ENCODE measurements at places on chromosomes 7 and 10.

- DNase-seq, result no peak
These were observed 64.8 kb downstream of the SMURF1 start for GRCh38 chr7:99079104-99079503.

GRCh38 chr10:103603382-103603781, 109.9 kb downstream of the NEURL1 start:
- DNase-seq, result no peak

DNA sequence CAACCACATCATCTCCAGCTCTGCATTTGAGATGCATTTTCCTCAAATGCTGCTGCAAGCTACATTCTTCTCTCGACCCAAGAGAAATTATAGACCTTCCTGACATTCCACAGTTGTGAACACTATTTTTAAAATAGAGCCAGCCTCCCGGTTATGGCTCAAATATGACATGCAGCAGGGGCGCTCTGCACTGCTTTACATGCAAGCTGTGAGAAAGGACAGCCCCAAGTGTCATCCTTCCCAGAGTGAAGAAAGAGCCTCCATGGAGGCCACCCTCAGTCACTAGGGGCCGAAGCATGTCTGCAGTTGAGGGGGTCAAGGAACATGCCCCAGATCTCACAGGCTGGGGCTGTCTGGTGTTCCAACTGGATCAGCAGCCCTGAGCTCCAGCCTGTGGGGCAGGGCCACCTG, 63.9 kb upstream of the CHST15 start:
- no peak for DNase-seq

GRCh38 chr10:33355274-33355673, 20.8 kb upstream of the NRP1 start:
- DNase-seq, result no peak

DNA sequence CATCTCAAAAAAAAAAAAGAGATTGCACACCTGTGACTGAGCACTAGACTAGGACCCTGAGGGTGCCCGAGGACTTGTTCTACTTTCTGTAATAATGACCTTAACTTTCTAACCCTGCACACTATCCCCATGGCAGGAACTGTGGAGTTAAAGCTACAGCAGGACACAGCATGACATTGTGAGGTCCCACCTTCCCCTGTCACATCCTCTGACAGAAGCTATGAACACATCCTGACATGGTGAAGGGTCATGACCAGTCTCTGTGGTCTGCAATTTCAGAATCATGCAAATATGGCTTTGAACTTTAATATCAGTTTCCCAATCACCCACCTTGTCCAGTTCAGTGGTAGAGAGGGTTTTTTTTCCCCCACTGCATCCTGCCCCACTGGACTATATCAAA, 18.5 kb upstream of the SAR1A start:
- no peak for DNase-seq

DNA sequence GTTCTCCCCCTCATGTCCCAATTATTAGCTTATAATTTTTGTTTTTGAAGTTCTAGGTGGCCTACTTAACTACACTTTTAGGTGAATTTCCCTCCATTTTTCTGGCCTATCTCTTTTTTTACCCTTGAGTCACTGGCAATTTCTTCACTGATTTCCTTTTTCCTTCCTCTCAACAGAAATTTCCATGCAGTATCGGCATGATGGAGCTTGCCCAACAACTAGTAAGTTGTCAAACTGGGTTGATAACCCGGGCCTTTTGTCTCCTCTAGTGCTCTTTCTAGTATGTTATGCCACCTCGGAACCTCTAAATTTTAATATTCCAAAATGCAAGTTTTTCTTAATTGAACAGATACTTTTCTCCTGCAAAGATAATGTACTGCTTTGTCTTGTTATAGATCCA, 147.1 kb downstream of the MLLT10 start:
- no peak for DNase-seq

DNA sequence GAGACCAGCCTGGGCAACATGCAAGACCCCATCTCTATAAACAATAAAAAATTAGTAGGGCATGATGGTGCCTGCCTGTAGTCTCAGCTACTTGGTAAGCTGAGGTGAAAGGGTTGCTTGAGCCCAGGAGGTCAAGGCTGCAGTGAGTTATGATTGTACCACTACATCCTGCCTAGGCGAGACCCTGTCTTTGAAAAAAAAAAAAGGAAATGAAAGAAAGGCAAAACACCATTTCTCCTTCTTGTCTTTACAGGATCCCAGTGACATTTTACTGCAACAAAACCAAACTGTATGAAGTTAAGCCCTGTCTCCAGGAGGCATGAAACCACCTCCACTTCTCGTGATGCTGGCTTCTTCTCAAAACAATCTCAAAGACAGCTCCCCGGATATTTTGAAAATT, 29.9 kb upstream of the PBLD start:
- no peak for DNase-seq

GRCh38 chr10:58757352-58758065, 244.8 kb downstream of the BICC1 start:
- DNase-seq, result no peak

DNA sequence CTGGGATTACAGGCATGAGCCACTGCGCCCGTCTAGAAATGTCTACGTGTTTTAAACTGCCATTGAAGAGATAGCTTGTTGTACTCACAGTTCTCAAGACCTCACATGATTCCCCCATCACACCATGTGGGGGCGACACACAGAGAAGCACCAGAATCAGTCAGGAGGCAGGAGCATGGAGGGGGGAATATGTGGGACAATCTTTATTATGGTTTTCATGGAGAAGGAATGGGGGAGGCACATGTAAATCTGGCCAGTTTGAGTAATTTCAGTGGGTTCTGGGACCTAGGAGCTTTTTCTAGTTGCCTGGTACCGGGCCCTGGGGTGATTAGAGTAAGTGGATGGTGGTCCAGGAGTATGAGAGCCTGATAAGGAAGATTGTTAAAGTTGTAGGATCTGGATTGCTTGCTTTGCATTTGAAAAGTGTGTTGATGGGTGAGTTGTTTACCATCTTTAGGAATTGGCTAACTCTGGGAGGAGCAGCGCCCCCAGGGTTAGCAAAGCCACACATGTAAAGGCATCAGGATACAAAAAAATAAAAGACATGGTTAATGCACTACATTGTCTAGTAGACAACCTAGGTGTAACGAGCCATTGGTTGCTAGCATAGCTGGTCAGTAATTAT, 85.4 kb upstream of the SLC13A1 start:
- DNase-seq, result no peak

- DNase-seq, result no peak
These were observed 308.7 kb downstream of the DNAJB6 start for GRCh38 chr7:157645539-157645938.
